Activated naive CD8-positive, alpha-beta T cell treated with anti-CD3 and anti-CD28 coated beads, Interleukin-2, amount 50 U/mL, for 24 hours (primary cell): ENCODE measurements at places on chromosomes 3 and 15.

DNA sequence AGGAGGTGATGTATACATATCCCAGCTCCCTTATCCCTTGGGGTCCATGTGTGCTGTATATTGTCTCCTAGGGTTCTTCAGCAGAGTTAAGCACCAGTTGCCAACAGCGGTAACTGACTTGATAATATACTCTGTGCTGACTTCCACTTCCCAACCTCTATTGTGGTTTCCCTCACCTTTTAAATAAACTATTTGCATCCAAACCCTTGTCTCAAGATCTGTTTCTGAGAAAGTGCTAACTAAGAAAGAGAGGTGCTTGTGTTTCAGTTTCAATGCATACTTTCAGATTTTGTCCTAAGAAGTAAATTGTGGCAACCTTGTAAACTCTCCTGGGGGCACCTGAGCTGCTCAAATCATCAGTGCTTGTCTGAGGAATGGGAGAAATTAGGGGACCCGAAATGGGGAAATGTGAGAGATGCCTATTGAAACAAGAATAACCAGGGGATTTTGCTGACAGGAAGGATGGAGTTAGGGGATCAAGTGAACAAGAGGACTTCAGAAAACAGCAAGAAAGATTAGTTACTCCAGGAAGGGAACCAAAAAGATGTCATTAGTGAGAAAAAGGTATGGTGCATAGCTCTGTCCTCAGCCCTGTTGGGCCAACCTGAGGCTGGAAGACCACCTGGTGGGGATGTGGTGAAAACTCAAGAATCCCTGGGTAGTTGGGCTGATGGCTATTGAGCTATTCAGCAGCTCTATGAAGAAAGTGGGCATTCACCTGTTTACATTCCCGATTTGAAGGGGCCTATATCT lies 50.9 kb upstream of the MRPL3 start:
- no peak for DNase-seq

DNA sequence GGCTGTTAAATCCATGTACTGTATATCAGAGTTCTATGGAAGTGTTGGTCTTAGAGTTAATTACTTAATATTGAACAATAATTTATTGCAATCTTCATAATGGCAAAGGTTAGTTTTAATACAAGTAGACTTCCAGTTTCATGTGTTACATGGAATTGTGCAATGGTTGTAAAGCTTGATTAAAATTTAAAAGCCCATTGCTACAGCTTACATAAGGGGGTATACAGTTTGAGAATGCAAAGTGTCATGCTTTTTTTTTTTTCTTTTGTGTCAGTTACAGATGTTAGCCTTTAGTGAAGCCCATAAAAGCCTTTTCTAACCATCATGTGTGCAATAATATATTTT lies 22.0 kb downstream of the CNOT10 start:
- DNase-seq, result no peak

DNA sequence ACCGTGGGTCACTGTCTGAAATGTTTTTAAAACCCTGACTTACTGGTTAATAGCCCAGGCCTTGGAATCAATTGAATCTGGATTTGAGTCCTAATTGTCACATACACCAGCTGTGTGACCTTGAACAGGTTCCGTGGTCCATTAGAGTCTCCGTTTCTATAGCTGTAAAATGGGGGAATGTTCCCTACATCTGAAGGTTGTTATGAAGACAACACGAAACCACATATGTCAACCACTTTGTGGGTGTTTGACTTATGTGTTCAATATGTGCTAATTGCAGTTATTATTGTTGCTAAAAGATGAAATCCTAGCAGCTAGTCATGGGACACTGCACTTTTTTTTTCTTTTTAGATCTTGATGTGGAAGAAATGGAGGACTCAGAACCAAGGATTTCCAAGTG lies 35.3 kb downstream of the ZBTB38 start:
- DNase-seq, result no peak

DNA sequence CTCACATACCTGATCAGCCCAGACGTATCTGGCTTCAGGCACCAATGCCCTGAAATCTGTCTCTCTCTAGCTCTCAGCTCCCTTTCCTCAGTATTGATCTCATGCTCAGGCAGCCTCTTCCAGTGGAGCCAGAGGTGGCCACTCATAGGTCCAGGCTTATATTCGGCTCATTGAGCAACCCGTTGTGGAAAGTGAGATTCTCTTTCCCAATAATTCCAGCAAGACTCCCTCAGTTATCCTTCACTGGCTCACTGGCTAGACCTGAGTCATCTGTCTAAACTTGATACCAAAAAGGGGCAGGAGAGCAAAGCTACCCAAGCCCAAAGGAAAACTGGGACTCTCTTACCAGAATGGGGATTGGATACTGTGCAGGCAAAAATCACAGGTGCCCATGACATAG lies 33.4 kb upstream of the FRMD4B start:
- DNase-seq, result no peak

GRCh38 chr3:23863060-23863459 lies 53.7 kb downstream of the NKIRAS1 start:
- no peak for DNase-seq

DNA sequence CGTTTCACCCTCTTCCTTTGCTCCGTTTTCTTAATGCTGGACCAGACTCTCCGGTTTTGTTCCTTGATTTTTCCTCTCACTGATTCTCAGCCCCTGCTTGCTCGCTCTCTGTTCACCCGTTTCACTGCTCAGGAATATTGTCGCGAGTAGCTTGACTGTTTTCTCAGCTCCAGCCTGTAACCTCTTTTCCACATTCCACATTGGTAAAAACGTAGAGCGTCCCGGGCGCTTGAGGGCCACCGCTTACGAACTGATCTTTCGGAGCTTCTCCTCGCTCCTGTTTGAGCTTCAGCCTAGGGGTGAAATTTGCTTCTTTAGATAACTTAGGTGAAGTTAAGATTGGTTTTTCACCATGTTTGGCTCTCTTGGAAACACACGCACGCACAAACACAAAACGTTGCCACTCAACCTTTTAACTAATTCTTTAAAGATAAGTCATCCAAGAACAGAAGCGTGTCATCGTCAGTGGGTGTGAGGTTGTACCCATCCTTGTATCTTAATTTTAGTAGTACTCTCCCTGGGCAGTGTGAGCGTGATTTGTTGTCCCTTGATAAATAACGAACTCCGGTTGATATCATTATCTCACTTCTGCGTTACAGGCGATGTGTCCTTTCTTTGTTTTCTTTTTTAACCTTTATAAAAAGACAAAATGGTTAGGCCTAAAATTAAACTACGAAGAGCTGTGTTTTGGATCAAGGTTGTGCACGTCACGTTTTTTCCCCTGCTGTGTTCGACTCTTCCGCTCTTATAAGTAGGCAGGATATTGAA lies 1.0 kb downstream of the PAK2 start:
- DNase-seq, result peak; percentile 29

GRCh38 chr3:128878556-128879124 lies 780 bp upstream of the ACAD9 start:
- DNase-seq, result peak; percentile 16

- DNase-seq, result no peak
These were observed 15.2 kb downstream of the SLTM start for GRCh38 chr15:58918239-58918638.

DNA sequence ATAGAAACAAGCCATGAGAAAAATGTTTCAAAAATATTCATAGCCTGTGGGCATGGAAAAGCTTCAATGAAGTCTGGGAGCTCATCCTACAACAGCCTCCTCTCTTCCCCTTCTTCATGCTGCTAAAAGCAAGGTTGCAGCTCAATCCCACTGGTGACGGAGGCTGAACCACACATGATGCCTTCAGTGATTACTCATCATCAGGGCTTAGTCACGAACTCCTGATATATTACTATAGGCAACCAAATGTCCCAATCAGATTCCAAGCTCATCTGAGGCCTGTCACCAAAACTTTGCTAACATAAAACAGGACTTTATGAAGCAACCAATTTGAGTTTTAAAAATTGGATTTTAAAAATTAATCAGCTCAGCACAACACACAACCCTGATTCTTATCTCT lies 24.0 kb upstream of the SLC24A5 start:
- DNase-seq, result no peak

- DNase-seq, result no peak
These were observed 28.8 kb downstream of the LRRFIP2 start for GRCh38 chr3:37145611-37146010.

GRCh38 chr15:69539345-69539744 lies 86.7 kb downstream of the RPLP1 start:
- no peak for DNase-seq

DNA sequence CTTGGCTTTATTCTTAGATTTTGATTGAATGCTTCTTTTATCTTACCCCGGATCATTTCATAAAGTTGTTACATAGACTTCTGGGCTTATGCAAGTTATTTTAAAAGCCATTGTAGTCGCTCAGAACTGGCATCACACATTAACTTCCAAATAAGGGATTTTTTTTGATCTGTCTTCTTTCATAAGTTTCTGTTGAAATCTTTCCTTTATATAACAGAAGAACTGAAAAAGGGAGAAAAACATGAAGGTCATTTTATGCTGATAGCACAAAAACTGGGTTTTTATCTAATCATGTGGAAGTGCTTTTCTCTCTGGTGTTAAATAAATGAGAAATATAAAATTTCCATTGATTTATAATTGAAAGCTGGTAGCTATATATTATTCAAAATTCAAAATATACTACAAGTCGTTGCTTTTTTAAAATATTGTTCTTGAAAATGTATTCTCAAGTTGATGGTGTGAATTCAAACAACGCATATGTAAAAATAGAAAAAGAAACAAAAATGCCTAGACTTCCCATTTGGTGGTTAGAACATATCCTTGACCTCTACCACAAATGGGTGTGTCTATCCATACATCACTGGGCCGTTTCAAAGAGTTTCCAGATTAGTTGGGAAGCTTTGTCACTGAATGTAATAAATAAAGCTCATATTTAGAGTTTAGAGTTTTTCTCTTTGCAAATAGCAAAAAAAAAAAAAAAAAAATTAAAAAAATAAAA lies 258.3 kb upstream of the ZPLD1 start:
- no peak for DNase-seq
